ENCODE measurements at places on chromosomes 16 and 17.

GRCh38 chr17:49287481-49287880 is 56.9 kb upstream of the PHOSPHO1 start:
- DNase-seq = no peak

GRCh38 chr16:2485811-2486507 is 11.0 kb downstream of the TBC1D24 start:
- DNase-seq = no peak

DNA sequence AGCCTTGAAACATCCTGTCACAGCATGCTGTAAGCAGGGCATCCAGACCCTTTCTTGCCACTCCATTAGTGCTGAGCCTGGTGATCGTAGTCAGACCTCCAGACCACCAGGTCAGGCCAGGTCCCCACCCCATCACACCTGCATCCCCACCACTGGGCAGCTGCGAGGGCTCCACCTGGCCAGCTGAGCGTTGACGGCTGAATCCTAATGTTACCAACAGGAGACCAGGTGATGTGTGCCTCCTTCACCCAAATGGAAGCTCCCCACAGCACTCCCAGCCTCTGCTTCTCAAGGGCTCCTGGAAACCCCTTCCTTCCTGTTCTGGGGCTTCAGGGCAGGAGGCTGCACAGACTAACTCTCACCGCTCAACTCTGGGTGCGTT is 189.4 kb downstream of the C16orf95 start:
- DNase-seq = no peak

DNA sequence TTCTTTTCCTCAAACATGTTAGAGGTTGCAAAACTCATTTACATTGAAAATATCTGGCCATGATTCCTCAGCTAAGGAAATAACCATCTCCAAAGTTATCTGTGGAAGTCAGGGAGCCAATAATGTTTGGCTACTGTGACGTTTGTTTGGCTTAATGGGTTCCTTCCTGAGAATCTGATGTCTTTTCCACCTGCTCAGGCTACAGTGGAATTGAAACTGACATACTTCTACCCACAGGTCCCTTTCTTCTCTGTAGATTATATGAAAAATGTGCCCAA is 221.1 kb upstream of the XYLT1 start:
- no peak for DNase-seq

DNA sequence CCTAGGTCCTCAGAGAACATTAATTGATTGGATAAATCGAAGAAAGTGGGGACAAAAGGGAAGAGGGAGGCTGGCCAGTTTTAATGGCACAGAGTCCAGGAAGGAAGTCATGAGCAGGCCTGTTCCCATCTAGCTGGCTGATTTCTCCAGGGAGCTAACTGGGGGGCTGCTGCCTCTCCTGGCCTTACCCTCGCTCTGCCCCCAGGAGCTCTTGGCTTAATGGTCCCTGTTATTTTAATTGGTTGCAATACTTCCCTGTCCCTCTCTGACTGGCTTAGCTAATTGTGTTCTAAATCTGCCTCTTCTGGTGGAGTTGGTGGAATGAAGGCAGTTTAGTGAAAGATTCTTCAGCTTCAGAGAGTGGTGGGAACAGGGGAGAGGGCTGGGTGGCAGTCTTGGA is 61.4 kb downstream of the MGAT5B start:
- no peak for DNase-seq

- DNase-seq = no peak
Observed at GRCh38 chr17:50274897-50275221, 593 bp downstream of the TMEM92 start.

GRCh38 chr17:75693500-75694481 is 26.7 kb downstream of the SAP30BP start:
- DNase-seq = peak; percentile 4

DNA sequence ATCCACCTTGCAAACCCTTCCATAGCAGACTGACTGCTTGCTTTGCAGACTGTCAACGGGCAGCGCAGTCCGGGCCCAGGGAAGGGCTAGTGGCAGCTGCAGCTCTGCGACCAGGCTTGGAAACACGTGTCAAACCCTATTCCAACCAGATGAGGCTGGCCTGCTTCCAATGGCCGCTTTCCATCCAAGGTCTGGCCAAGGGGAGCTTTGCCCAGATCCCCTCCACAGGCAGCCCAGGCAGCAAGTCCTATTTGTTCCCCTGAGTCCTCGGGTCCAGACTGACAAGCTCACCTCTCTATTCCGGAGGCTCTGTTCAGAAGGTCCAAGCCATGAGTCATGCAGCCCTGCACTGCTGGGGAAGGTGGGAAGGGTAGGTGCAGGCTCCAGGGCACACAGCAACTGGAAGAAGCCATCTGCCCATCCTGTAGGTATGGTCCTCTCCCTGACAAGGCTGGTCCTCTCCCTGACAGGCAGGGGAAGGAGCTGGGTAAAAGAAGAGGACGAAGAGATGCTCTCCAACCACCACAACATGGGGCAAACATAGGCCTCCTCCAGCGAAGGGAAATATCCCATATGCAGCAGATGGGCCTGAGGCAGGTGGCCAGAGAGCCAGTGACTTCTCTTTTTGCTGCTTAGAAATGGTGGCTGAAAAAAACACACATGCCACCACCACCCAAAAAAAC is 22.6 kb upstream of the AXIN2 start:
- peak; percentile 23 for DNase-seq

GRCh38 chr17:71217769-71218168 is 903.1 kb upstream of the SOX9 start:
- DNase-seq = no peak

- DNase-seq = no peak
Observed at GRCh38 chr16:74582970-74583369, 23.9 kb downstream of the GLG1 start.

GRCh38 chr16:50678531-50678930 is 2.6 kb downstream of the SNX20 start:
- no peak for DNase-seq

GRCh38 chr17:76262732-76263344 is 2.3 kb upstream of the UBALD2 start:
- no peak for DNase-seq

DNA sequence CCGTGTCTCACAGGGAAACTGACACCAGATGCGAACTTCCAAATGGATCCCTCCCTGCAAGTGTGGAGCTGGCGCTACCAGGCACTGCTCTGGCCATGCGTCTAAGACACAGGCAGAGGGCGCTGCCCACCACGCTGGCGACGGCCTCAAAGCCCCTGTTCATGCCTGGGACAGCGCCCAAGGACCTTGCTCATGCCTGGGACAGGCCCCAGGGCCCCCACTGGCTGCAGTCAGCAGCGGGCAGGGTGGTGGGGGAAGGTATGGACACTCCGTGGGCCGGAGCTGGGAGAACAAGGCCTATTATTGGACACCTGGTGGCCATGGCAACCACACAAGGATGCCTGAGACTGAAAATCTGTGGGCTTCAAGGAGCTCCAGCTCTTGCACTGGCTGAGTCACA is 8.8 kb downstream of the ZG16B start:
- no peak for DNase-seq

DNA sequence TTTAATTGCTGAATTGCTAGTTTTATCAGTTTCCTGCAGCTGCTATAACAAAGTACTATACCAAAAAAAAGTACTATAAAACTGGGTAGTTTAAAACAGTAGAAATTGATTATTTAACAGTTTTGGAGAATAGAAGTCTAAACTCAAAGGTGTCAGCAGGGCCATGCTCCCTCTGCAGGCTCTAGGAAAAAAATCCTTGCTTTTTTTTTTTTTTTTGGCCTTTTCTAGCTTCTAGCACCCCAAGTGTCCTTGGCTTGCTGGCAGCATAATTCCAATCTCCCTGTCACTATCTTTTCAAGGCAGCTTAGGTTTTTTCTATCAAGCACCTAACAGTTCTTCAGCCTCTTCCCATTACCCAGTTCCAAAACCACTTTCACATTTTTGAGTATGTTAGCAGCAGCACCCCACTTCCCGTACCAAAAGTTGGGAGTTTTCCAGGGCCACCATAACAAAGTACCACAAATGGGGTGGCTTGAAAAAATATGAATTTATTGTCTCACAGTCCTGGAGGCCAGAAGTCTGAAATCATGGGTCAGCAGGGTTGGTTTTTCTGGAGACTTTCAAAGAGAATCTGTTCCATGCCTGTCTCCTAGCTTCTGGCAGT is 37.4 kb downstream of the BPTF start:
- no peak for DNase-seq

- DNase-seq = peak; percentile 48
Observed at GRCh38 chr17:1720856-1721386, 3.6 kb upstream of the WDR81 start.

DNA sequence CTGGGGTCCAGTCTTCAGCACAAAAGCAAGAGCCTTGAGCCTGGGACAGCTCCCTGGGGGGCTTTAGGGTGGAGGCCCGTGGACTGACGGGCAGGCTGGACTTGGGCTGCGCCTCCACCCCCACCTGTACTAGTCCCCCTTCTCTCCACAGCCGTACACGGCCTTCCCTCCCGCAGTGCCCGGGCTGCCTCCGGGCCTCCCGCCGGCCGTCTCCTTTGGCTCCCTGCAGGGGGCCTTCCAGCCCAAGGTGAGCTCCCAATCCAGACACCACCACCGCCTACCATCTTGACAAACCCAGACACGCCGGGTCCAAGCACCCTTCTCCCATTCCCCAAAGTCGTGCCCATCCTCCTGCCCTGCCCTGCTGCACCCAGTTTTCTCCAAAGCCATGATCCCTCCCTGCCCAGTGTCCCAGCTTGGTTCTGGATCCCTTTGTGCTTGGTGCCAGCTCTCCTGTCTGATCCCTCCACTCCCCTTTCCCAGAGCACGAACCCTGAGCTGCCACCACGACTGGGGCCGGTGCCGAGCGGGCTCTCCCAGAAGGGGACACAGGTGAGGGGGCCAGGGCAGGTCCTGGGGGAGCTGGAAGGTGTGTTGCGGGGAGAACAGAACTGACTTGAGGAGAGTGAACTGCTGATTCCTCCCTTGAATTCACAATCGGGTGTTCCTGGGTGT is 7.1 kb downstream of the FBRS start:
- DNase-seq = no peak

DNA sequence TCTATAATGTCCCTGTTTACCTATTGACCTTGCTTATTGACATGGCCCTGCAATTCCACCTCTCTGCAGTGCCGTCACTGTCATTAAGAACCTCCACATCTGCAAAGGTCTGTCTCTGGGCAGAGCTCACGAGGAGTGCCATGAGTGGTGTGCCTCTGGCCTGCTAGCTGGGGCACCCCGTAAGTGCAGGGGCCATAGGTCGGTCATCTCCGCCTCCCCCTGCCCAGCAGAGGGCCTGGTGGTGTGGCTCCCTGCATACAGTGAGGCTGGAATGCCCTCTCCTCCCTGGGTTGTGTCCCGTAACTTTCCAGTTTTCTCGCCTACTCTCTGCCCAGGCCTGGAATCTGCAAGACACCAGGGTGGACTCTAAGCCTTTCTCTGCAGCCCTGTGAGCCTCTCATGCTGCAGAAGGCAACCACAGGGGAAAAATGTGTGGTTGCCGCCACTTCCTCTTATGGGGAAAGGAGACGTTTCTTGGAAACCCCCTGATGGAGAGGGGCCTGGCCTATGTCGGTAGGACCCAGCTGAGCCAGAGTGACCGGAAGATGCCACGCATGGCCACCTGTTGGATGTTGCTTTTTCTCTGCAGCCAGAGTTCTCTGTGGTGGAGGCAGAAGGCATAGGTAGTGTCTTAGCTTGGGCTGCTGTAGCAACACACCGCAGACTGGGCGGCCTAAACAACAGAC is 2.7 kb upstream of the SNX20 start:
- DNase-seq = no peak

- no peak for DNase-seq
Observed at GRCh38 chr17:38562903-38563302, 42.8 kb downstream of the SRCIN1 start.

- no peak for DNase-seq
Observed at GRCh38 chr16:56362706-56363105, 62.6 kb downstream of the AMFR start.

DNA sequence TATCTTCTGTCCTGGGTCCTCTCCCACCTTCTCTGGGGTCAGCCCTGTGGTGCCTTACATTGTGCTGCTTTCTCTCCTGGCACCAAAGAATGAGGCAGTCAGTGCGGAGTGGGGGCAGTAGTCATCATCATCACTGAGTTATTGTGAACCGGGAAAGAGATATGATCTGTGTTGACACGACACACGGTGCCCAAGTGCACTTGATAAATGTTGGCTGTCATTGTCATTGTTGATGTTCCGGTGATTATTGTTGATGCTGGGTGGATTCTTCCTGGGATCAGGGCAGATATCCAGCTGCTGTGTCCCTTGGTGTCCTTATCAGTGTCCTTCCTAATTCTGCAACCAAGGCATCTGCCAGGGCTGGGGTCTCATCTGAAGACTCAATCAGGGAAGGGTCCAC is 121.7 kb downstream of the ABCC6 start:
- DNase-seq = no peak

DNA sequence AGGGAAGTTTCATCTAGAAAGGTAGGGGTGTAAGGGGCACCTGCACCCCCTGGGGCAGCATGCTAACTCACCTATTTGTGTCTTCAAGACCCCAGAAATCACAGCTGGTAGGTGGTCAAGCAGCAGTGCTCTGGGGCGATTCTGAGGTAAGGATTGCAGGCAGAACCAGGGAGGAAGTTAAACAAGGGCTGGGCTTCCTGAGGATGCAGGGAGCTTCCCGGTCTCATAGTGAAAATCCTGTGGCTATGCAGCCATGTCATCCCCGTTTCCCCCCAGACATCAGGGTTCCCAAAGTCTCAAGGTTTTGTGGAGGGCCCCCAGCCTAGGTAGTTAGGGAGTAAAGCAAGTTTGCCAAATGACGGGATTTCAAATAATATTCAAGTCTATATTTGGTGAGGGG is 78.5 kb downstream of the C16orf78 start:
- DNase-seq = no peak

GRCh38 chr17:74759243-74759801 is 10.9 kb downstream of the NHERF1 start:
- no peak for DNase-seq

GRCh38 chr17:71444078-71444477 is 676.7 kb upstream of the SOX9 start:
- DNase-seq = no peak

DNA sequence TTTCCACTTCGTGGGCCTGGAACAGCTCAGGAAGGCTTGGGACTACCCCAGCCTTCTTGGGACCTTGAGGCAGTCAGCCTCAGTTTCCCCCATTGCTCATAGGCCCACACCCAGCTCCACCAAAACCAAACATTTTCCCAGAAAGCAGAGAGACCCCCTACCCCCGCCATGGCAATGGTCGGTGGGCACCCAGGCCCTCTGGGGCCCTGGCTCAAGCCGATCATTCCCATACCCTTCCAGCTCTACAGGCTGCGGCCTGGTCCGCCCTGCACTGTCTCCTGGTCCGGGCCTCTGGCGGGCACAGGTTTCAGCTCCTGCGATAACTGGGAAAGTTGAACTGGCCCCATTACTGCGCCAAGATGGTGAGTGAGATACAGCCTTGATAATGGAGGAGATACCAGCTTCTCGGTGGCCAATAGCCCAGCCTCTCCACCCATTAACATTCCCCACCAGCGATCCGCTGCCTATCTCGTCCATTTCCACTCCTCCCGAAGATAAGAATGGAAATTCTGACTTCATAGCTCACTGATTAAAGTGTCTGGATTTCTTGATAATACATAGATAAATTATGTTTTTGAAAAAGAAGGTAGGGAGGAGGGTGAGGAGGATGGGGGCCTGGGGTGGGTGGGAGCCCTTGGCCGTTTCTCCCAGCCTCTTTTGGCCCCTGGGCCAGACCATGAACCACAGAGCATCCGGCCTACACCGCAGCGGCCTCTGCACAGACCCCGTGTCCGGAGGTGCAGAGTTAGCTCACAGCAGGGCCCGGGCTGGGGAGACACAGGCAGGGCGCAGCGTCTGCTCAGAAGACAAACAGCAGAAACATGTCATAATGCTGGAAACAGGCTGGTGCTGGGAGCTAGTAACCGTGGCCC is 11.6 kb downstream of the ZFPM1 start:
- DNase-seq = no peak

All from NCI-H1092 treated with DMSO at 0.1 percent for 48 hours (cell line).